ENCODE measurements at places on chromosomes 2 and 18. TPM values are rescaled to one million over a fixed set of nuclear protein-coding genes. Genes with fewer than 3 reads are reported as not detected.

IL36G gene
- total RNA-seq: not detected

CCDC85A gene
- 0.09 TPM for total RNA-seq

RASGRP3 gene
- total RNA-seq: 0.71 TPM

RAB6C gene
- total RNA-seq: not detected

APCDD1 gene
- 0.09 TPM for total RNA-seq

CCBE1 gene
- total RNA-seq: 21.7 TPM

SERPINB4 gene
- 0.14 TPM for total RNA-seq

EFR3B gene
- 1.4 TPM for total RNA-seq

RNU2-63P gene
- 325 TPM for total RNA-seq

LOXHD1 gene
- total RNA-seq: not detected

ZRANB3 gene
- total RNA-seq: 7.6 TPM

CD28 gene
- under 0.01 TPM for total RNA-seq

GAL3ST2 gene
- total RNA-seq: 0.18 TPM

UGT1A5 gene
- not detected for total RNA-seq

NPHP1 gene
- 6.9 TPM for total RNA-seq

OR6B2 gene
- not detected for total RNA-seq

SPATA3 gene
- not detected for total RNA-seq

GKN1 gene
- total RNA-seq: not detected

WDR75 gene
- 44.8 TPM for total RNA-seq

CNTNAP5 gene
- not detected for total RNA-seq

IL36RN gene
- 0.09 TPM for total RNA-seq

NYAP2 gene
- not detected for total RNA-seq

HNMT gene
- 84.5 TPM for total RNA-seq

PAX8 gene
- total RNA-seq: 0.14 TPM

DCC gene
- total RNA-seq: not detected

NMUR1 gene
- total RNA-seq: not detected

RAB27B gene
- 30.2 TPM for total RNA-seq

Data from smooth muscle cell of bladder (primary cell).